ENCODE measurements at places on chromosomes 2 and 18.

DNA sequence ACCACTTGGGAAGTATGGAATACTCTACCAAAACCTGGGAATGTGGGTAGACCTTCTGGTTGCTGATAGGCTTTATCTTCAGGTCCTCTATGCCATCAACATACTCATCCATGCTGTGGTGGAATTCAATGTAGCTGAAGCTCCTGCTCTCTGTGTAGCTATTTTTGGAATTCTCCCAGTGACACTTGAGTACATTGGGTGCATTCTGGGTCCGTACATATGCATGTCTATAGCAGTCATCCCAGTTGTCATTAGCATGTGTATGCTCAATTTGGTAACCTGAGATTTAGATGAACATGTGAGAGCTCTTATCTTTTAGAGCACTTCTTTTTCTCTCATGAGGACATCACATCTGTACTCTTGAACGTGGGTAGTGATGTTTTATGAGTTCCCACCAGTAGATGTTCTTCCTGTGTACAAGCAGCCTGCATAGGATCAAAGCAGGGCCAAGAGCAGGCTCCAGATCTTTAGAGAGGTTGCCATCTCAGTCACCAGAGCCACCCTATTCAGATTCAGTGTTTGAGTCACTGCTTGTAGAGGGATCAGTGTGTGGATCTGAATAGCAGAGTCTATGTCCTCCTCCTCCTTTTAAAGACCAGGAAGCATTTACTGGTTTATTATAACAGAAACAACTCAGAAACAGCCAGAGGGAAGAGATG lies 65.9 kb downstream of the MGAT5 start:
- no peak for DNase-seq

- DNase-seq = peak; percentile 36
Observed at GRCh38 chr2:26492749-26493515, 15.0 kb upstream of the OTOF start.

GRCh38 chr2:8551622-8552074 lies 130.2 kb upstream of the ID2 start:
- DNase-seq = no peak

DNA sequence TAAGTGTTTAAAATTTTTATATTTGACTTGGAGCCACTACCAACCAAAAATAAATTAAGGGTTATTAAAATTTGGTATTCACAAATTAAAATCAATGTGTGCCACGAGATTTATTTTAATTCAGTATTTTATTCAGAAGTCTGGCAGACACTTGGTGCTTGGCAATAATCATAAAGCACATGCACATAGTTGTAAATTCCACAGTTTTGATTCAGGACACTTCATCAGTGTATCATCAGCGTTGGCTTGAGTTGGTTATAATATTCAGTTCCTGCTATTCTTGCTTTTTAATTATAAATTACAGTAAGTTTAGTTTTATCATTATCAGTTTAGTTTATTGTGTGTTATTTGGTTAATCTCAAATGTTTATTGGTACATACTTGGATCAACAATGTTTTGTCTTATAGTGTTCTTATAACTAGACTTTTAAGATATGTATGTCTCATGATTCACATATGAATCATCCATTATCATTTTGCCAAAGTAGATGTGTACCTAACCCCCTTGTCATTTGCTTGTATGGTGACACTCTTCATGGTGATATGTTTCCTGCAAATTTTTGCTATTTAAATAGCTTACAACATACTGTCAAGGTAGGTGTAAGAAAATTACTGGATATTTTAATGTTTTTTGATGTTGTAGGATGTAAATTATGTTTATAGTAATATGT lies 237.9 kb downstream of the BABAM2 start:
- DNase-seq = no peak

GRCh38 chr2:189595417-189595816 lies 14.8 kb upstream of the SLC40A1 start:
- DNase-seq = no peak

DNA sequence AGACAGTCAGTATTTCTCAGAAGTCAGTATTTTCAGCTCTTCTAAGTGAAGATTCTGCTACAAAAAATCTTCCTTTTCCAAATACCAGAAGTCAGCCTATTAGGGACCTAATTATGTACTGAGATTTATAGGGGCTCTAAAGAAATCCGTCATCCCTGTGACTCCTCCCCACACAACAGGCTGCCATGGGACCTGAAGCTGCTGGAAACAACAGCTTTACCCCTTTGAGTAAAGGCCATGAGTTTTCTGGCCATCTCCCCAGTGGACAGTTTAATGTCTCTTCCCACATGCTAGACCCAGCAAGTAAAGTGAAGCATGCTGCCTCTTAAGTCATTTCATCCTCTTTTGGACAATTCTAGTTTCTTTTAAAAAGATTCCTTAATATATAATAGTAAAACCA lies 255.7 kb upstream of the ACVR2A start:
- no peak for DNase-seq

Measured in MV-4-11 (cell line).